ENCODE measurements at places on chromosomes 12 and 14.

GRCh38 chr12:91423693-91424050, 241.1 kb upstream of the DCN start:
- DNase-seq, result no peak

GRCh38 chr12:121983536-121984210, 38.0 kb upstream of the BCL7A start:
- DNase-seq, result no peak

- DNase-seq, result no peak
Observed at GRCh38 chr12:120263748-120264085, 1.8 kb downstream of the PXN start.

GRCh38 chr12:120229071-120229486, 28.2 kb upstream of the RPLP0 start:
- DNase-seq, result no peak

GRCh38 chr12:66636771-66637170, 42.1 kb downstream of the GRIP1 start:
- DNase-seq, result no peak

GRCh38 chr14:27015065-27015464, 417.2 kb upstream of the NOVA1 start:
- DNase-seq, result no peak

DNA sequence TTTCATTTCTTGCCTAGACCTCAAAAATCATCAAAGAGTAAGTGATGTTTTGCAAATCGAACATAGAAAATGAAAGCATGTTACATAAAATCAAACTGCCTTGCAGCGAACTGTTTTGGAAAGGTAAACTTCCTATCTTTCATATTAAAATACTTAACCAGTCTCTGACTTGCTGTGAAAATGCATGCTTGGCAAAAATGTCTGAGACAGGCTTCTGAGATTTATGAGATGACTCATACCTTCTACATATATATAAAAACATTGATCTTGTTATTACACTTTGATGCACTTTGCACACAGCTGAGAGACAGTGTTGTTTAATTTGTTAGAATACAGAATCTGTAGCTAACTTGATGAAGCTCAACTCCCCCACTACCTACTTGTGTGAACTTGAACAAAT, 179.1 kb downstream of the KITLG start:
- no peak for DNase-seq

- DNase-seq, result peak; percentile 80
Observed at GRCh38 chr14:60650373-60650961, 1.2 kb upstream of the SIX1 start.

DNA sequence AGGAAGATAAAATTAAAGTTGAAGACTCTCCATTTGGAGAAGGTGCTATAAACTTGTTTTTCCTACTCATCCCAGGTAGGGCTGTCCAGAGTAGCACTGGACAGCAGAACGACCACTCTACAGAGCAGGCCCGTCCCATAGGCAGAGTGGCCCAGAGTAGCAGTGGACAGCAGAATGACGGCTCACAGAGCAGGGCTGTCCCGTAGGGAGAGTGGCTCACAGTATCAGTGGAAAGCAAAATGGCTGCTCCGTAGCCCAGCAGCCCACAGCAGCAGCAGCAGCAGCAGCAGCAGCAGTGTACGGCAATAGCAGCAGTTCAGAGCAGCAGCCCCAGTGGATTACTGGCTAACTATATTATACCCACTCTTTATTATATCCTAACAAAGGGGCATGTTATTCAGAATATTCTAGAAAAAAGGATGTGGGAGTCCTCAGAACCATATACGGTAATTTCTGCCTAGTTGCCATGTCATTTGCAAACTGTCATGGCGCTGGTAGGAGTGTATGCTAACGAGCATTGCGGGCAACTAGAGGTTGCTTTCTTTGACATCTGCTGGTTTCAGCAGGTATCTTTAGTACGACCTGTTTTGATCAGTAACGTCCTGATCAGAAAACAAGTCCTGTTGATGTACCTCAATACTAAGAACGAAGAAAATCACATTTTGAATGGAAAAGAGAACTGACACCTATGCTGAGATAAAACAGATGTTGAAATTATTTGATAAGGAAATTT, 567.3 kb downstream of the SLC16A7 start:
- DNase-seq, result no peak

DNA sequence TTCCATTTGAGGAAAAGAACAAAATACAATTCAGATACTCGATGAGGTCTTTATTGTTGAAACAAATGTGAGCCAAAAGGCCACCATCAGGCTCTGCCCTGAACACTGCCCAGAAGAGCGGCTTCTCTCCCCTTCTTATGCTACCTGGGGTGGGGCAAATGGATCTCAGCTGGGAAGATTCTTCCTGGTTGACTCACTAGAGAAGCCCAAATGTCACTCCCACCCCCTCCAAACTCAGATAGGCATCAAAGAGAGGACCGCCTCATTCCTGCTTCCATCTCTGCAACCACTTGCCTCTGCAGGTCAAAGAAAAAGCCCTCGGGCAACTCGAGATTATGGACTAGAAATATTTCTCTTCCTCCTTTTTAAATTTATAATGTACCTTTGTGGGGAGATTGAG, 55.8 kb downstream of the TBX3 start:
- DNase-seq, result no peak

- DNase-seq, result no peak
Observed at GRCh38 chr12:131458931-131459772, 251.7 kb upstream of the SFSWAP start.

DNA sequence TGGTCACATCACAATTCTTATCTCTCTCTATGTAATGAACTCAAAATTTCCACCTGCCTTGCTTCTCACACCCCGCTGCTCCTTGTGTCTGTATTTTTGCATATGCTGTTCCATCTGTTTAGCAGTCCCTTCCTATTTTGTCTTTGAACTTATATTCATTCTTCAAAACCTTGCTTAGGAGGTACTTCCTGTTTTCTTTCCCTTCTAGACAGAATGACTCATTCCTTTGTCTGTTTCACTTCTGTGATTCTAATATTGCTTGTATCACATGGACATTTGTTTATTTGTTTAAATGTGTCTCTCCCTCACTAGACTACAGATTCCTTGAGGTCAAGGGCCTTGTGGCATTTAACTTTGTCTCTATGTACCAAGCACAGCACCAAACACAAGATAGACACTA, 424.2 kb downstream of the ETNK1 start:
- no peak for DNase-seq

DNA sequence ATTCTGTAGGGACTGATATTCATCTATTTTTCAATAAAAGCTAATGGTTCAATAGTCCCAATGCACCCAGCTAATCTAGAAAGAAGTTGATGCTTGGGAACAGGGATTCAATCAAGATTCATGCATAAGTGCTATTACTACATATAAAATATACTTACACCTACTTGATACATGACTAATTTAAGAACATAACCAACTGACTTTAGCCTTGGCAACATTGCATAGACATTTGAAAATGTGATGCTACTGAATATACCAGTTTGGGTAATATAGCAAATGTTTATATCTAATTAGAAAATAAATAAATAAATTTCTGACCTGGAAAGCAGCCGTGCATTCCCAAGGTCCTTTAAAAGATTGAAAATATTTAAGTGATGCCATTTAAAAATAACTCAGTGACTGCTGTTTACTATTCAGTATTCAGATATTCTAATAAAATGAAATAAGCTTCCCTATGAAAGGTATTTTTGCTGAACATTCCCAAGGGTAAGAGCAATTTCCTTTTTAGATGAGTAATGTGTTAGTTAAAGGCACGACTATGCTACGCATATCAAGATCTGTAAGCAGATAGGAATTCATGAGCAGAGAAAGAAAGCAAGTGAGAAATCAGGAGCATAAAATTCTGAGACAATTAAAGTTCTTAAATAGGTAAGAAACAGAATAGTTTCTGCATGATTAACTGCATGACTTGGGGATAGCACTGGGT, 160.6 kb upstream of the SYT1 start:
- DNase-seq, result no peak

GRCh38 chr14:33847066-33847465, 103.8 kb downstream of the EGLN3 start:
- peak; percentile 26 for DNase-seq

DNA sequence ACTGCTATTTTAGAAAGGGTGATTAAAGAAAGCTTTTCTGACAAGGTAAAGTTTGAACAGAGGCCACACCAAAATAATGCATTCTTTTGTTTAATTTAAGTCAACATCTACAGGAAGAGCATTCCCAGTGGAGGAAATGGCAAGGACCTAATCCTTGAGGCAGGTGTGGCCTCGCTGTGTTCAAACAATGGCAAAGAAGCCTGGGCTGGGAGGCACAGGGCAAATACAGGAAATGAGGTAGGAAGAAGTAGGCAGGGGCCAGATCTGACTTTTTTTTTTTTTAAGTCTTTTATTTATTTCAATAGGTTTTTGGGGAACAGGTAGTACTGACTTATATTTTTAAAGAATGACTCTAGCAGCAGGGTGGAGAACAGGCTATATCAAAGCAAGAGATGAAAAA, 53.5 kb downstream of the ARMH4 start:
- no peak for DNase-seq
